ENCODE measurements at places on chromosomes 16 and 17. TPM values are rescaled to one million over a fixed set of nuclear protein-coding genes. Genes with fewer than 3 reads are reported as not detected.

- H3K4me1 ChIP-seq = peaks cover 3% of the 10 kb centered on the region
- H3K27me3 ChIP-seq = no peaks in the 10 kb centered on the region
- H3K27ac ChIP-seq = no peak overlapping the region
- H3K4me3 ChIP-seq = no peak overlapping the region
- H3K36me3 ChIP-seq = peaks cover 7% of the 10 kb centered on the region
These were observed 183.5 kb downstream of the PHKB start for GRCh38 chr16:47644661-47645060.

- H3K4me3 ChIP-seq = no peak overlapping the region
- no peak overlapping the region for H3K27ac ChIP-seq
- H3K36me3 ChIP-seq = no peaks in the 10 kb centered on the region
- no peaks in the 10 kb centered on the region for H3K4me1 ChIP-seq
These were observed 6.4 kb downstream of the CBLN1 start for GRCh38 chr16:49275050-49275730.

- H3K27ac ChIP-seq = no peak overlapping the region
- H3K4me1 ChIP-seq = no peaks in the 10 kb centered on the region
- no peaks in the 10 kb centered on the region for H3K27me3 ChIP-seq
- no peak for DNase-seq
- no peaks in the 10 kb centered on the region for H3K36me3 ChIP-seq
- no peak overlapping the region for H3K4me3 ChIP-seq
These were observed 86.3 kb downstream of the DYNLRB2 start for GRCh38 chr16:80627108-80627507.

GRCh38 chr17:35568561-35568960 is 7.9 kb upstream of the SLFN14 start:
- no peaks in the 10 kb centered on the region for H3K36me3 ChIP-seq
- no peak for DNase-seq
- H3K4me1 ChIP-seq = peaks cover 14% of the 10 kb centered on the region

DNA sequence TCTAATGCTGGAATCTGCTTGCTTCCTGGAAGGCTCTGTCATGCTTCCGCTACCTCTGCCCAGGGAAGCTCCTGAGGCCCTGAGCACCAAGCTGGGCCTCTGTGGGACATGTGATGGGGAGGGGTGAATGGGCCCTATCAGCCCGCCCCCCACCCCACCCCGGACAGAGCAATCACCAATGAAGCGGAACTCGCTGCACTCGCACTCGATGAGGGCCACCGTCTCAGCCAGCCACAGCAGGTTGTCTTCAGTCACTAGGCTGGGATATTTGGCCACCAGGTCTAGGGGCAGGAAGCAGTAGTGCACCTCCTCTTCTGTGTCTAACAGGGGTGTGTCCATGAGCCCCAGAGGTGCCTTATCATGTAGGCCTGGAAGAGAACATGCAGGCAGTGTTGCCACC is 23.6 kb downstream of the KCTD19 start:
- no peak overlapping the region for H3K4me3 ChIP-seq
- H3K36me3 ChIP-seq = no peaks in the 10 kb centered on the region
- H3K4me1 ChIP-seq = no peaks in the 10 kb centered on the region
- no peak overlapping the region for H3K27ac ChIP-seq
- H3K27me3 ChIP-seq = no peaks in the 10 kb centered on the region

DNA sequence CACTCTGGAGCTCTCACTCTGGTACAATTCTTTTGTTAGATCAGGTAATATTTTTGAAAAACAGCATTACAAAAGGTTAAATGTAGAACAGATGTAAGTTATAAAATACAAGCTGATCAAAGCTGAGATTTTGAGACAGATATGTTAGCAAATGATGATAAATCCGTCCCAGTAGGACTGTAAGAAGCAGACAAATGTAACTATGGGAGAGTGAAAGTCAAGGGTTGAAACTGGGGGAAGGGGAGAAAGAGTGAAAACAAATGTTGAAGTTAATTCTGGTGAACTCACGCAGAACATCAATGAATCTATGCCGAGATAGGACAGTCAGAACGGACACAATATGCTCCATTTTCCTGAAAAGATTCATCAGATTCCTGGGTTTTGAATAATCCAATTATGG is 298.9 kb upstream of the IRX5 start:
- H3K27me3 ChIP-seq = no peaks in the 10 kb centered on the region
- no peak overlapping the region for H3K27ac ChIP-seq
- H3K4me3 ChIP-seq = no peak overlapping the region
- no peaks in the 10 kb centered on the region for H3K36me3 ChIP-seq

DNA sequence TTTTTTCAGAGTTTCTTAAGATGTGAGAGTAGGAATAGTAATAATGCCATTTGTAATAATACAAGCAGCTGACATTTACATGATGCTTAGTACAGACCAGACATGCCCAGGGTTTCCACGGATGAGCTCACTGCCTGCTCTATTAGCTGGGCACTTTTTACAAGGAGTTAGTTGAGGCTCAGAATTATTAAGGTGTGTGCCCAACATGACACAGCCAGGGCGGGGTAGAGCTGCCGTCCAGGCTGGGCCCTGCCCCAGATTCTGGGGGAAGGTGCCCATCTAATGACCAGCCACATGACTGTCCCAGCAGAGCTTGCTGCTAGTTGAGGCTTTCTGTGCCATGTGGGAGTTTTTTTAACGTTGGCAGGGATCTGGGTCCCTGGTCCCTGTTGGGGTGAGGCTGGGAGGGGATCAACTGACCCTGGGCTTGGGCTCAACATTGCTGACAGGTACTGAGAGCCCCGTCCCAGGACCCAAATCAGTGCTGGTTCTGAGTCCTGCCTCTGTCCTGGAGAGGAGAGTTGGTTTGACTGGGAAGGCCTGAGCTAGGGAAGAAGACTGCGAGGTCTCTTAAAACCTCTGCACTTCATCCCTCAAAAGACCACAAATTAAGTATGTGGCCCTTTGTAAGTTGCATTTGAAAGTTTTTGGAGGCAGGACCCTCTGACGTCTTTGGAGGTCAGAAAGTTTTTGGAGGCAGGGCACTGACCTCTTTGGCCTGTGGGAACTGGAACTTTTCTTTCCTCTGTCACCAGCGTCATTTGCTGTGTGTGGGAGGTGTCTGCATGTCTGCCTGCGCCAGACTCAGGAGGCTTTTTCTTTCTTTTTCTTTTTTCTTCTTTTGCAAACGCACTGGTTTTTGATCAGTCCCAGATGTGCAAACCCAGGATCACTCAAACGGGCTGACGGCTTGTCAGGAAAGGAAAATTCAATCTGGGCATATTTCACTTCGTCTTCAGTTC is 2.2 kb downstream of the CRISPLD2 start:
- H3K27me3 ChIP-seq = peaks cover 3% of the 10 kb centered on the region
- H3K4me1 ChIP-seq = peaks cover 9% of the 10 kb centered on the region
- H3K27ac ChIP-seq = no peak overlapping the region
- no peaks in the 10 kb centered on the region for H3K36me3 ChIP-seq

HLF gene
- total RNA-seq = 0.84 TPM

PGAP3 gene
- 39.9 TPM for total RNA-seq

ZP2 gene
- total RNA-seq = not detected

- no peak overlapping the region for H3K27ac ChIP-seq
- H3K27me3 ChIP-seq = no peaks in the 10 kb centered on the region
- peaks cover 20% of the 10 kb centered on the region for H3K36me3 ChIP-seq
These were observed 7.4 kb upstream of the ARMC7 start for GRCh38 chr17:75102385-75102821.

GRCh38 chr16:58644765-58645487 is 15.3 kb upstream of the CNOT1 start:
- DNase-seq = no peak
- H3K27me3 ChIP-seq = no peaks in the 10 kb centered on the region
- H3K27ac ChIP-seq = no peak overlapping the region
- no peaks in the 10 kb centered on the region for H3K36me3 ChIP-seq

DNA sequence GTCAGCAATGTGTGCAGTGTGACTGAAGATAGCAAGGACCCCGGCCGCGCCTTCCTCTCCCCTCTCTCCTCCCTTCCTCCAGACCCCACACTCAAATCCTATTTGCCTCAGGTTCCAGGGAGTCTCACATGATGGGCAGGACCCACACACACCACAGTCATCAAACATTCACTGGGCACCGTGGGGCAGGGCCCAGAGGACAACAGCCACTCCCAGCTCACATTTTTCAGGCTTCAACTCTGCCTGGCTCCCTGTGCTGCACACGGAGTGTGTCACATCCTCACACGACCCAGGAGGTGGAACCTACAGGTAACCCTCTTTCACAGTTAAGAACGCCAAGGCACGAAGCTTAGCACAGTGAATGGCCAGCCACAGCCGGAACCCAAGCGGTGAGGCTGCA is 30.5 kb downstream of the PEMT start:
- no peaks in the 10 kb centered on the region for H3K27me3 ChIP-seq
- no peak overlapping the region for H3K4me3 ChIP-seq
- DNase-seq = no peak
- no peaks in the 10 kb centered on the region for H3K36me3 ChIP-seq

DNA sequence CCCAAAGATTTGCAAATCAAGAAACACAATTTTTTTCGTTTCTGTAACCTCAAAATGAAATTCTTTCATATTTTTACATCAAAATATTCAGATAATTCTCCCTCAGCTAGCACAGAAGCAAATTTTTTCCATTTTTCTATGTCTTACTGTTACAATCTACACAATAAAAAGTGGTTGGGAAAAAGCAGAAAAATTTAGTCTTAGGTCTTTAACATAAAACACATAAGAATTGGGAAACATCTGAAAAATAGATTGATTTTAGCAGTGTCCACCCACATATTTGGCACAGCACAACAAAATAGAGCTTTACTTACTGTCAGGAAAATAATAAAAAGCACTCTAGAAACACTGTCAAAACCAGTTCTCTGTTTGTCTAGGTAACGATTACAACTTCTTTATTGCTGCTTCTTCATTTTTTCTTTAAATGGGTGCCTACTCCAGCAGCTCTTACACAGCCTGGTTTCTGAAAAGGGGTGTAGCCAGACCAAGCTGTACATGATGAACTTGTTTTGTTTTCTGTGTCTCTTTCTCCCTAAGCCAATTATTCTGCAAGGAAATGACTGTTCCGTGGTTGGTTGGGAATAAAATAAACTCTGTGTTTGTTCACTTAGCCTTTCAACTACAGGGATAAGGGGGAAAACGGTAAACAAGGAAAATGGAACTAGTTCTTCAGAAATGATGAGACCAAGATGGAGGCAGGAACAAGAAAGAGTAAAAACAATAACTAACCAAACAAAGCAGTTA is at the start of gene ABCA6:
Gene ABCA6, minus strand, starts transcription at position 465 of the 744 bp plus-strand sequence. CDS start 1,192 bp downstream, outside the sequence.
- H3K4me3 ChIP-seq = no peak within 1 kb of the TSS
- no peaks in the 10 kb centered on the region for H3K4me1 ChIP-seq
- H3K27me3 ChIP-seq = no peaks in the 10 kb centered on the region

DNA sequence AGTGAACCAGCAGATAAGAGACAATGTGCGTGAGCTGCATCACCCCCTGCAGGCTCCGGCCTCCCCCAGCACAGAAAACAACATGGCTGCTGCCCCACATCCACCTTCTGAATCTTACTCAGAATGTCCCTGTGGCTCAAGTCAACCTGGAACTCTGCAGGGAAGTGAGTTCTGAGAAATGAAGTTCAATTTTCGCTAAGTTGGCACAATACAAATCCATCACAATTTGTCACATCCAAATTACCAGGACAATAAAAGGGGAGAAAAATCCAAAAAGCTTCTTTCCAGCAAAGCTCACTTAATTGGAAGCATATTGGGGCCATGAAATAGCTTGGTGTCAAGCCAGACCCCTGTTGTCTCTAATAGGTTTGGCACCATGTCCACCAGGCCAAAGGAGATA is 38.1 kb downstream of the CLEC19A start:
- DNase-seq = no peak
- H3K4me3 ChIP-seq = no peak overlapping the region
- no peaks in the 10 kb centered on the region for H3K36me3 ChIP-seq
- H3K4me1 ChIP-seq = no peaks in the 10 kb centered on the region

- H3K4me3 ChIP-seq = peak overlapping the region; percentile 51
- peaks cover 6% of the 10 kb centered on the region for H3K4me1 ChIP-seq
- peak; percentile 20 for DNase-seq
- H3K27ac ChIP-seq = no peak overlapping the region
These were observed 599 bp downstream of the MRC2 start for GRCh38 chr17:62627904-62628633.

DNA sequence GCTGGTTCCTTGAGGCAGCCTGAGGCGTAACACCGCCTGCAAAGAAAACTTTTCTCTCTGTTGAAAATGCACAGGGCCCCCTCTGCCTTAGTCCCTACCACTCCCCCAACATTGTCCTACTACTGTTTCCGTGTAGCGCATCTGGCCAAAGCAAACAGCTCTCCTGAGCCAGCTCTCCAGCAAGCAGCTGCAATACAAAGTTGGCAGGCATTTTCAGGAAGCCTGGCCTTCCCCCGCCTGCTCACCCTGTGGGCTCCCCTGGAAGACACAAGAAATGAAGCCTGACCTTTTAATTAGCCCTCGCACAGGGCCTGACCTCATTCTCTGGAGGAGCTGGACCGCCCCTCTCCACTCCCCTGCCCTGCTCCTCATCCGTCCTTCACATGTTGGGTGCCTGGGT is 66.7 kb downstream of the SOX9 start:
- no peaks in the 10 kb centered on the region for H3K36me3 ChIP-seq
- no peak overlapping the region for H3K27ac ChIP-seq
- no peaks in the 10 kb centered on the region for H3K27me3 ChIP-seq

DNA sequence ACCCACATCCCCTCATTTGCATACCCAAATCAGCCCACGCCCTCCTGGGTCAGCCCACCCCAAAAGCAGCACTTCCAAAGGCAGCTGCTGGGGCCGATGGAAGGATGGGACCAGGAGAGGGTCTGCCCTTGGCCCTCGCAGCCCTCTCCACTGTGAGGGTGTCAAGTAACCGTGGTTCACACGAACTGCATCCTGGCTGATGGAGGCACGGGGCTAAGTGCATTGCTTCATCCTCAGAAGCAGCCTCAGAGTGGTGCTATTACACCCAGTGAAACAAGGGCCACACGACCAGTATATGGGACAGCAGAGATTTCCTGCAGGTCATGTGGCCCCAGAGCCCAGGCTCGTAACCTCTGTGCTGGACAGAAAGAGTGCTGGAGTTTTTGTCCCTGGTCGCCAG is 13.2 kb upstream of the ATP2A3 start:
- no peaks in the 10 kb centered on the region for H3K36me3 ChIP-seq
- peaks cover 8% of the 10 kb centered on the region for H3K4me1 ChIP-seq
- no peak for DNase-seq
- no peak overlapping the region for H3K27ac ChIP-seq
- no peaks in the 10 kb centered on the region for H3K27me3 ChIP-seq
- no peak overlapping the region for H3K4me3 ChIP-seq

- H3K36me3 ChIP-seq = no peaks in the 10 kb centered on the region
- H3K4me1 ChIP-seq = no peaks in the 10 kb centered on the region
- H3K4me3 ChIP-seq = no peak overlapping the region
- no peak for DNase-seq
- H3K27me3 ChIP-seq = no peaks in the 10 kb centered on the region
These were observed 88.8 kb upstream of the ANKFN1 start for GRCh38 chr17:56064506-56064905.

DNA sequence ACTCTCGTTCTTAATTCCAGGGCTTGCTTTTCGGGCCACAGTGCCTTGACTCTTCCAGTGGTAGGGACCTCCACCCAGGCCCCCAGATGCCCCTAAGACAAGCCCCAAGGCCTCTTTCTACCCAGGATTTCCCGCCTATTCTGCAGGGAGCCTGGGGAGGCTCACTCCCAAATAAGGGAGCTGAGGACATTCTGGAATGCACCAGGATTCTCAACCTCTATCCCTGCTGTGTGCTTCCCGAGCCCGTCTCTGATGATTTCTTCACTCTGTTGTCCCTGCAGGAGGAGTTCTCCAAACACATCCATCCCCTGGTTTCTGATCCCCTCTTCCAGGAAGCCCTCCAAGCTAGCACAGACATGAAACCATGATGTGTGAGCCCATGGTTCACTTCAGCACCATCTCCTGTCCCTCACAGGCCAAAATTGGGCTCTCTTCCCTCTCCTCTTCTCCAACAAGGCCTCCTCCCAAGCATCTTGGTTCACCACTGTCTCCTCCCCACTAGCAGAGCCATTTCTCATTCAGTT is 255.9 kb downstream of the KATNIP start:
- H3K36me3 ChIP-seq = no peaks in the 10 kb centered on the region
- H3K4me1 ChIP-seq = no peaks in the 10 kb centered on the region
- H3K27me3 ChIP-seq = no peaks in the 10 kb centered on the region
- no peak overlapping the region for H3K27ac ChIP-seq

PTGES3L gene
- not detected for total RNA-seq

All from naive thymus-derived CD4-positive, alpha-beta T cell (primary cell).